KBM-7 (cell line): ENCODE measurements at places on chromosomes 11 and 22.

DNA sequence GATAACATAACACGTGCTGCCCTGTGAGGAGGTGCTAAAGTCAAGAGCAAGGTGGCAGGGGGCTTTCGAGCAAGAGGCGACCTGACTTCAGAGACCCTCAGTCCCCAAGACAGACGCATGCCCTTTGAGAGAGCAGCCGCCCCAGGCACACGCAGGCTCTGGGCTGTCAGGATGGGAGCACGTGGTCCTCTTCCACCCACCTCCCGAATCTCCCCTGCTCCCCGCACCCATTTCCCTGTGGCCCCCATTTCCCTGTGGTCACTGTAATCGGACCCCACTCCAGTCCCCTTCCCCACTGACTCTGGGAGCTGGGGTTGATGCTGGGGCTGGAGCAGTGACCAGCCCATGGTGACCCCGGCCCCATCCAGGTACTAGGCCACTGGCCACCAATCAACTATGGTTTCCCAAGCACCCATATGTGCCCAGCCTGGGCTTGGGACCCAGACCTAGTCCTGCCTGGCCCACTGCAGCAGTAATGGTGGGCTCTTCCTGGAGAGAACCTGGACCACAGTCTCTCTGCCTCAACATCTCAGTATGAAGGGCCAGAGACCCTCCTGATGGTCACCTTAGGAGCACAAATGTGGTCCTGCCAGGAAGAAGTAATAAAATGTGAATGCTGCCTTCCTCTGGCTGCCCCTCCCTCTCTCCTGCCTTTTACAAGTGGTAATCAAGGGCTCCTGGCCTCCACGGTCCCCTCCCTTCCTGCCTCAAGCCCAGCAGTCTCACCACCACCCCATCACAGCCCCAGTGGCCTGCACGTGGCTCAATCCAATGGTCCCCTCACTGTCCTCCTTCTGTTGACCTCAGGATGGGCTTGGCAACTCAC is 39.0 kb downstream of the IGLL5 start:
- DNase-seq = no peak

DNA sequence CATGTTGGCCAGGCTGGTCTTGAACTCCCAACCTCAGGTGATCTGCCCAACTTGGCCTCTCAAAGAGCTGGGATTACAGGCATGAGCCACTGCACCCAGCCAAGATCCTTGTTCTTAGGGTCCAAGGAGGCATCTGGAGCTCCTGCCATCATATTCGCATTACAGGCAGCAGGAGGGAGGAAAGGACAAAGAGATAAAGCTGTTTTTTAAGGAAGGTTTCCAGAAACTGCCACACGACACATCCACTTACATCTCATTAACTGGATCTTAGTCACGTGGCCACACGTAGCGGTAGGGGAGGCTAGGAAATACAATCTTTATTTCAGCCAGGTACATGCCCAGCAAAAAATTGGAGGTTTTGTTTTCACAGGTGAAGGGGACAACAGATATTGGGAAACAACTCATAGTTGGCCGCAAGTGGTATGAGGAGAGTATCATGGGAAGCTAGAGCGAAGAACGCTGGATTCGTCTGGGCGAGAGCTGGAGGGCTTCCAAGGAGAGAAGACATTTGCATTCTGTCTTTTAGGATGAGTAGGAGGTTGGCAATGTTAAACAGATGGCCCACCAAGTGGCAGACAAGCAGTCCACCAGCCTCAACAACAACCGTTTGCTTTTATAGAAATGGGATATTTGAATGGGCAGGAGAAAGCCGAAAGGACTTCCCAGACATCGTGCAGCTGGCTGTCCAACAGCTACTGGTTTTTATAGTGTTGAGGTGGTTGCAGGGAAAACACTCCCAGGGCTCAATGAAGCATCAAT is 39.2 kb upstream of the DMC1 start:
- no peak for DNase-seq

DNA sequence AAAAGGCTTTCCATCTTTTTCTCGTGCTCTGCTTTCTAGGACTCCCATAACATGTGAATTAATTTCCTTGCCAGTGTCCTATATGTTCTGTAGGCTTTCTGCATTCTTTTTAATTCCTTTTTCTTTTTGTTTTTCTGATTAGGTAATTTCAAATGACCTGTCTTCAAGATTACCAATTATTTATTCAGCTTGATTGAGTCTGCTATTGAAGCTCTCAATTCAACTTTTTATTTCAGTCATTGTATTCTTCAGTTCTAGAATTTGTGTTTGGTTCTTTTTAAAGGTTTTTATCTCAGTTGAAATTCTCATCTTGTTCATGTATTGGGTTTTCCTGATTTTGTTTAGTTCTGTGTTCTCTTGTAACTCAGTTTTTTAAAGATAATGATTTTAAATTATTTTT is 14.5 kb downstream of the PATE3 start:
- no peak for DNase-seq

DNA sequence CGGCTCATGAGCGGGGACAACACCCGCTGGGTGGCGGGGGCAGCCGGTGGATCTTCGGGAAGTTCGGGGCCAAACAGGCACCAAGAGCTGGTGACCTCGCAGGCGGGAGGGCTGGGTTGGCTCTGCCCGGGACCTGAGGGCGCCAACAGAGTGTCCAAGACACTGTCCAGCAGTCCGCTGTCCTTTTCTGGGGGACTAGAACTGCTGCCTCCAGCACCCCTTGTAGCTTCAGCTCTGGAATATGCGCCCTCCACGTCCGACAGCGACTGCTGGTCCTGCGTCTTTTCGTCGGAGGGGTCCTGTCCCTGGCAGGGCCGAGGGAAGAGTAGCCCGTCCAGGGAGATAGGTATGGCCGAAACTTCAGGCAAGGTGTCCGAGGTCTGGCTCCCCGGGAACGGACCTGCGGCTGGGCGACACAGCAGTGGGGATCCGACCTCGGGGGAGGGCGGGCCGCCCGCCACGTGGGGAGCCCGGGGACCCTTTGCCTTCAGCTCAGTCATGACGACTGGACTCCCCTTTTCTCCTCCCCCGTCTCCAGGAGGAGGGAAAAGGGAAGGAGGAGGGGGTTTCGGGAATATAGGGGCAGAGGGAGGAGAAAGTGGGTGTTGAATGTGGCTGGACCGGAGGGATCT is 926 bp downstream of the PGR start:
- no peak for DNase-seq

DNA sequence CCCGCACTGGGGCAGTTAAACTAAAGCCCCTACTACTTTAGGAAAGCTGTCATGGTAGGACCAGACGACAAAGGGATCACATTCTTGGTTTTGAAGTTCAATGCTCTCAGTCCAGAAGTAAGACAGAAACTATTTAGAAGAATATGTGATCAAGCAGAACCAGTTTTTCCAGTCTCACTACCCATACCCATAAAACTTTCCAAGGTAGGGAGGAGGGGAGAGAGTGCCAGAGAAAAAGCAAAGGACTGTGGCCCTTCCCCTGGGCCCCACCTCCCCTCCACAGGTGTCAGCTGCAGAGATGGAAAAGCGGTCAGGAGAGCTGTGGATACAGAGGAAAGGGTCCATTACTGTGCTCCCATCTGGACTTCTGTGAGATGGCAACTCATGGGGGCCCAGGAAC is 587.1 kb downstream of the SOX6 start:
- DNase-seq = no peak

GRCh38 chr11:62680825-62681240 is 2.0 kb upstream of the UBXN1 start:
- DNase-seq = peak; percentile 72

- DNase-seq = no peak
Measured at GRCh38 chr22:43047605-43048004, 32.7 kb upstream of the PACSIN2 start.

GRCh38 chr11:23869671-23870070 is 627.2 kb upstream of the LUZP2 start:
- DNase-seq = no peak

DNA sequence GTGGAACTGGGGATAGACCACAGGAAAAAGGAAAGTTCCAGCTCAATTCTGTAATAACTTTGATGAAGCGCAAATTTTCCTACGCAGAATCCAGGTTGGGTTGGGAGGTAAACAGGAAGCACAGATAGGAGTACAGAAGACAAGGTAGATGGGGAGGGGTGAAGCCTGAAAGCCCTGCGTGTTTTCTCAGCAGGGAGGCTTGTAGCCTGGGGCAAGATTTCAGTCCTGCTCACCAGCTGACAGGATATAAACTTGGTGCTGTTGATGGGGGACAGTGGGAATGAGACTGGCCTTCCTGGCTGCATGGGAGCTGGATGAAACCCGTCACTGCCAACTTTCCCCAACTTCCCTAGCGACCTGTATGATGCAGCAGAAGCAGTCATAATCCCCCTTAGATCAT is 114.9 kb downstream of the ARHGAP32 start:
- no peak for DNase-seq

DNA sequence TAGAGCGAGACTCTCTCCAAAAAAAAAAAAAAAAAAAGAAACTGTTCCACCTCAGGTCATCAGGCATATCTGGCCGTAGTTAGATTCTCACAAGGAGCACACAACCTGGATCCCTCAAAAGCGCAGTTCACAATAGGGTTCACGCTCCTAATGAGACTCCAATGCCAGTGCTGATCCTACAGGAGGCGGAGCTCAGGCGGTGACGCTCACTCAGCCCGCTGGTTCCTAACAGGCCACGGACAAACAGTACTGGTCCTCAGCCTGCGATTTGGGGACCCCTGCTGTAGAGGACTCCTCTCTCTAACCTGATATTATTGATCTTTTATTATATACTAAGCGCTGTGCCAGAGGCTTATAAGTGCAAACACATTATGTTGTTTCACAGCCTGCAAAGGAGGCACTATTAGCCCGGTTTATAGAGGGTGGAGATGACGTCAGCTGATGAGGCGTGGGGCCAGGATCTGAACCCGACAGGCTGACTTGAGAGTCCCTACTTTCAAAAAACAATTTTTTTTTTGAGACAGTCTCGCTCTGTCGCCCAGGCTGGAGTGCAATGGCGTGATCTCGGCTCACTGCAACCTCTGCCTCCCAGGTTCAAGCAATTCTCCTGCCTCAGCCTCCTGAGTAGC is 4.9 kb upstream of the MAFF start:
- no peak for DNase-seq

DNA sequence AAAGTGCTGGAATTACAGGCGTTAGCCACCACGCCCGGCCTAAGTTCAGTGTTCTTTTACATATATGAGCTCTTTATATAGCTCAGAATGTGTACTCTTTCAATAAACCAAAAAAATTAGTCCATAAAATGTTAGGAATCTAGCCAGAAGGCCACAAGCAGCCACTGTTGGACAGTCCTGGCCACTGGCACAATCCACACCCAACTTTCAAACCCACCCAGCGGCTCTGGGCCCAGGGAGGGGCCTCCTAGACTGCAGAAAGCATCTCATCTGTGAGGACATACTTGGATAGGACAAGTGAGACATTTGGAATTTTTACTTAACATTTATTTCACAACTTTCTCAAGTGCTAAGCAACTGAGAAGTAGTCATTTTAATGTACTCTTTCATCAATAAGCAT is 6.4 kb downstream of the PACSIN2 start:
- DNase-seq = no peak

GRCh38 chr11:129694538-129694937 is 121.1 kb upstream of the TMEM45B start:
- peak; percentile 11 for DNase-seq

- DNase-seq = no peak
Measured at GRCh38 chr11:118247041-118247440, 5.1 kb downstream of the MPZL3 start.

GRCh38 chr11:40183073-40184064 is 1276.1 kb downstream of the LRRC4C start:
- no peak for DNase-seq
